Stimulated activated CD4-positive, alpha-beta T cell treated with anti-CD3 and anti-CD28 coated beads, TNF-alpha, amount 100 ng/mL, for 48 hours (primary cell): ENCODE measurements at places on chromosomes 5 and 9.

DNA sequence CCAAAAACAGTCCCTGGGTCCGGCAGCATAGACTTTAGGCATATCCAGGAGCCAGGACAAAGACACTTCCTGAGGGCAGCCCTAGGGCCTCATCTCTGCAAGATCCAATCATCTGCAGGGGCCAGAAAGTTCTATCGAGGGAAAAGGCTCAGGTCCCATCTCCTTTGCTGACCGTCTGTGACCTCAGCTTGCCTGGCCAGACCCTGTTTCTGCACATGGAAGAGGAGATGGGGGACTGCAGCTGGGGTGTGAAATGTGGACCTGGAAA, 51.0 kb upstream of the FCN1 start:
- DNase-seq, result no peak

- no peak for DNase-seq
Measured at GRCh38 chr5:43286623-43287022, 26.6 kb downstream of the HMGCS1 start.

- DNase-seq, result no peak
Measured at GRCh38 chr5:43702815-43703214, 99.8 kb downstream of the NNT start.

- no peak for DNase-seq
Measured at GRCh38 chr9:116189683-116190082, 36.1 kb downstream of the PAPPA start.

GRCh38 chr5:31051316-31051715, 142.2 kb upstream of the CDH6 start:
- DNase-seq, result no peak

DNA sequence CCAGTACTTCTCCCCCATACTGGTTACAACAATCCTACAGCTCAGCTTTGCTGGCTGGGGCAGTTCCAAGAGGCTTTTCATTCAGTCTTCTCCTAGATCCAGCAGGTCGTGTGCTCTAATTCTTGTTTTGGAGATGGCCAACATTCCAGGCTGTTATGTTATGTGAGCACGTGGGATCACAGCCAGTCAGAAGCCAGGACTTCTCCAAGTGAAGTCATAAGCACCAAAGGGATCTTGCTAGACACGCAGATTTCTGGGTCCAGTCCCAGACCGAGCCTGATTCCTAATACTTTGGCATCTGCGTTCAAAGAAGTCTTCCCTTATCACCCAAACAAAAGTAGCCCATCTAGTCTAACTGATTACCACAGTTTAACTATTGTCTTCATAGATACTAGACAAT, 1.4 kb upstream of the LARP1 start:
- DNase-seq, result no peak

DNA sequence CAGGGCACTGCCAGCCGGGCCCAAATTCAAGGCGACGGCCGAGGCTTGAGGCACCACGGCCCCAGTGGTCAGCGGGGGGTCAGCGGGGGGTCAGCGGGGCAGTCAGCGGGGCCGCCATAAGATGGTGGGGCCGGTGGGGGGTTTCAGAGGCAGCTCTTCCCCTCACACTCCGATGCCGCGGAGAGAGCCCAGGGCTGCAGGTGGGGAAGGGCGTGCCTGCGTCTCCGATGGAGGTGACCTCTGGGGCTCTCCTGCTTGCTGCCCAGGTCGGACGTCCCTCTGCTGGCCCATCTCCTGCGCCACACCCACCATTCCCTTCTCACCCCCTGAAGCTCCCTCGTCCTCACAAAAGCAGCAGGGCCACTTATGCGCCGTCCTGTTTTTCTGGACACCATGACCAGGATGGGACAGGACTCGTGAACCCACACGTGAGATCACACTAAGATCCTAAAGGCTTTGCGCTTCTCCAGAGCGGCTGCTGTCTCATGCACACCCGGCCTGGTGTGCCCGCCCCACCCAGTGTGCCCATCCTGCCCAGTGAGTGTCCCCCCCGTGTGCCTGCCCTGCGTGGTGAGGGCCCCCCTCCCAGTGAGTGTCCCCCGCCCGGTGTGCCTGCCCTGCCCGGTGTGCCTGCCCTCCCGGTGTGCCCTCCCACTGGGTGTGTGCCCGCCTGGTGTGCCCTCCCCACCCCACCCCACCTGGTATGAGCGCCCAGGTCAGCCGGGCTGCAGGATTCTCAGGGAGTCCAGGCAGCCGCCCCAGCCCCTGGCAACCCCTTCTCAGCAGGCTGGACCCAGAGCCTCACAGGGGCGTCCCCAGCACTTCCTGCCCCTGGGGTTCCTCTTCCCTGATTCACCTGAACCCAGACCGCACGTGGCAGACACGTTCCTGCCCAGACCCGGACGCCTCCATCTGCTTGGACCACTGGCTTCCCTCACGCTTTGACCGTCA, 48.7 kb upstream of the NKD2 start:
- DNase-seq, result no peak

DNA sequence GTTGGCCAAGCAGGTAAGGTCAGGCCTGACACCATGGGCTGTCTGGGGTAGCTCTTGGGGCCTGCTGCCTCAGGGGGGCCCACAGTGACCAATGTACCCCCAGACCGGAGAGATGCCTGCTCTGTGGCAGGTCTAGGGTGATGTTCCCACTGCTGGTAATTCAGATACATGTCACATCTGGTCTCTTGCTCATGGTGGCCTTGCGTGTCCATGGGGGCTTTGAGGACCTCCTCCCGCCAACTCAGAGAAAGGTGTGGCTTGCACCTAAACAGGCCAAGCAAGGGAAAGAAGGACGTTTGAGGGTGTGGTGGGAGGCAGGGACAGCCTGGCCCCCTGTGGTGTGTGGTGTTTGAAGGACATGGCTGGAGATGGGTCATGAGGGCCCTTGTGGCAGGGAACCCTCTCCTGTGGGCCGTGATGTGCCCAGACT, 75.2 kb downstream of the PHF2 start:
- no peak for DNase-seq

DNA sequence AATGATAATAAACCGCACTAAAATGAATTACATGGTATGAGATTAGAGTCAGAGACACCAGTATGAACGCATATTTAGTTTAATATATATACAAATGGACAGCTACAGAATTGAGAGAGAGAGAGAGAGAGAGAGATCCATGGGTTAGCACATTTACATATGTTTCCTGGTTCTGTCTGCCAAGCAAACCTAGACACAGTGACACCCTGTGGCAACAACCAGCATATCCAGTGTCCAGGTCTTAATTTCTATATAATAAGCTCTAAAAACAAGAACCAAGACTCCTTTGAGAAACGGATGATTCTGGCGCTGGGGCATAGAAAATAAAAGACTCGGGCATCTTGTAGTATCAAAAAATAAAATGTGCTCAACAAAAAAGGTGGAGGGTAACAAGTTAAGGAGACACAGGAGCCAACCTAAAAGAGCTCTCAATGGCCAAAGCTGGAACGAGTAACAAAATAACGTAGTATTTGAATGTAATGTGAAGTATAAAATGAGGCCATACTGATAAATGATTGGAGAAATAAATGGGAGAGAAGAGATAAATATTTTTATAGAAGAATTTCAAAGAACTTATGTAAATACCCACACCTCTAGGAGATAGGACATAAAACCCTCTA, 84.5 kb downstream of the RFX3 start:
- DNase-seq, result peak; percentile 13

DNA sequence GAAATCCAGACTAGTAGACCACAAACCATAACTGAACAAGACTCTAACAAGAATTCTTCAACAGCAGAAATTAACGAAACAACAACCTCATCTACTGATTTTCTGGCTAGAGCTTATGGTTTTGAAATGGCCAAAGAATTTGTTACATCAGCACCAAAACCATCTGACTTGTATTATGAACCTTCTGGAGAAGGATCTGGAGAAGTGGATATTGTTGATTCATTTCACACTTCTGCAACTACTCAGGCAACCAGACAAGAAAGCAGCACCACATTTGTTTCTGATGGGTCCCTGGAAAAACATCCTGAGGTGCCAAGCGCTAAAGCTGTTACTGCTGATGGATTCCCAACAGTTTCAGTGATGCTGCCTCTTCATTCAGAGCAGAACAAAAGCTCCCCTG, 68.6 kb downstream of the VCAN start:
- no peak for DNase-seq

- no peak for DNase-seq
Measured at GRCh38 chr5:82018462-82018861, 46.6 kb downstream of the ATG10 start.

DNA sequence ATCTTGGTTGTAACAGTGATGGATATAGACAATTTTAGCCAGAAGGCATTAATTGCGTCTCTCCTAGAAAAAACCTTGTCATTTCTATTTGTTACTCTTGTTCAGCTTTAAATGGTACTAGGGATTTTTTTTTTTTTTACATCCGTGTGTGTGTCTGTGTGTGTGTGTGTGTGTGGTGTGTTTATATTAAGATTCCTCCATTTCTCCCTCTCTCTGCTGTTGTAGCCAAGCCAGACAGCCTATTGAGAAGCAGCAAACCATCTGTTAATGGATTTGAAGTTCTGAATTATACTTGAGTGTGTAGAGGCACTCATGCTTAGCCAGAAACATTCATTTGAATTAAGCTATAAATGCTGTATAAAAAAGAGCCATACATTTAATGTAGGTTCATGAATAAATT, 72.3 kb downstream of the SLF1 start:
- no peak for DNase-seq

DNA sequence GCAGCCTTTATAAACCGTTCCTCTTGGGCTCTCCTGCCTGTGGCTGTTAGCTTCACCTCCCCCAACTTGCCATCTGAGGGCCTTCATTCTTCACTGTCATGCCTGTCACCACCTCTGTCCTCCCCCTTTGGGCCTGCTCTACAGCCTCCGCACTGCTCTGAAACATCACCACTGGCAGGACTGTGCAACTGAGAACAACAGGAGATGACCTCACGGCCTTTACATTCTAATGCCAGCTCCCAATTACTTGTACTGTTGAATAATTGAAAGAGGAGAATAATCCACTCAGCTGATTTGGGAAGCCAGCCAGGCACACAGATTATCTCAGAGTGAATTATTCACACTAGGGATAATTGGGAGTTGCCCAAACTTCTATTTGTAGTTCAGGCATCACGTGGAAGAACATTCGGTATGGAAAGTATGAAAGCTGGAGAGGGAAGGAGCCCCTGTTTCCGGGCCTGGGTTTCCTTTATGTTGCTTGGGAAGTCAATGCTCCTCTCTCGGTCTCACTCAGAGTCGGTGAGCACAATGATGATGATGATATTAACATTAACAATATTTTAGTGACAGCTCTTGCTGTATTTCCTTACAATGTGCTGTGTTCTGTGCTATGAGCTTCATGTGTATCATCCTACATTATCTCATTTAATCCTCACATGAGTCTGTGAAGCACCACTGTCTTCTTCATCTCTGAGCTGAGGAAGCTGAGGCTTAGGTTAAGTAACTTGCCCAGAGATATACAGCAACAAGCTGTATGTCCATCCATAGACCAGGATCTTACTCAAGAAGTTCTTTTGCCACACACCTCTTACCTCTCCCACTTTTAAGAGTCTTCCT, 99.3 kb upstream of the LRRTM2 start:
- no peak for DNase-seq
